ENCODE measurements at places on chromosomes 6 and 20.

DNA sequence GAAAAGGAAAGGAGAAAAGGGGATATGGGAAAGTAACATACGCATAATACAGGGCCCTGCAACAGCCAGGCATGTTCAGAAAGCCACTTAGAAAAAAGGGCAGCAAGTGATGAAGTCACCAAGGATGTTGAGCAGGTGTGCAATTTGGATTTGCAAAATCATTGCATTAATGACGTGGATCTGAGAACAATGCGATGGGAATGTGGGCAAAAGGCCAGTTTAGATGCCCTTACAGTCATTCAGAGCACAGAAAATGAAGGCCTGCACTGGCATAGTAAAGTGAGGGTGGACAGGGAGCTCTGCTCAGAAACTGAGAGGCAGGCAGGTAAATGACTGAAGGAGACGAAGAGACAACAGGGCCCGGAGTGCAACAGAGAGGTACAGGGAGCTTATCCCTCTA, 123.7 kb upstream of the NHSL1 start:
- no peak for ATAC-seq

GRCh38 chr6:107248147-107248546, 132.8 kb upstream of the BEND3 start:
- no peak for ATAC-seq

- no peak for ATAC-seq
These were observed 12.9 kb downstream of the FKBP1C start for GRCh38 chr6:63224179-63224578.

- no peak for ATAC-seq
These were observed 243.8 kb downstream of the CDH26 start for GRCh38 chr20:60202046-60202445.

GRCh38 chr6:83047065-83047754, 18.4 kb downstream of the UBE3D start:
- ATAC-seq: no peak

- ATAC-seq: no peak
These were observed 33.2 kb upstream of the OCSTAMP start for GRCh38 chr20:46583411-46584214.

- ATAC-seq: no peak
These were observed 1.0 kb downstream of the TGM2 start for GRCh38 chr20:38164069-38164468.

- no peak for ATAC-seq
These were observed 30.1 kb upstream of the LRRN4 start for GRCh38 chr20:6083926-6084325.

DNA sequence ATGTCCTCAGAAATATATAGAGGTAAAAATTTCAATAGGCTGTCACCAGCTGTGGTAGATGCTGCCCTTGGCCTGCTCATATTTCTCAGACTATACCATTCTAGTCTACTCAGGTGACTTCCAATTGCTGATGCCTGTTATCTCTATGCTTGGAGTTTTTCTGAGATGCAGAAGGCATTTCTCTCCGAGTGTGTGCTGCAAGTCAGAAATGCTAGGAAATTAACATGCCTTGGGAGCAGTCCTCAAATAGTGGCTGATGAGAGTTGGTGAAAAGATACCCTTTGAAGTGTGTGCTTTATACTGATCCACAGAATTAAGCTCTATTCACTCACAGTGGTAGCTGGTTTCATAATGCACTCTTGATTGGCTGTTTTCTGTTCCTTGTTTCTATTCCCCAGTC, 43.2 kb upstream of the PKIB start:
- ATAC-seq: no peak

GRCh38 chr20:18739751-18740166, 73.8 kb upstream of the SCP2D1 start:
- no peak for ATAC-seq

DNA sequence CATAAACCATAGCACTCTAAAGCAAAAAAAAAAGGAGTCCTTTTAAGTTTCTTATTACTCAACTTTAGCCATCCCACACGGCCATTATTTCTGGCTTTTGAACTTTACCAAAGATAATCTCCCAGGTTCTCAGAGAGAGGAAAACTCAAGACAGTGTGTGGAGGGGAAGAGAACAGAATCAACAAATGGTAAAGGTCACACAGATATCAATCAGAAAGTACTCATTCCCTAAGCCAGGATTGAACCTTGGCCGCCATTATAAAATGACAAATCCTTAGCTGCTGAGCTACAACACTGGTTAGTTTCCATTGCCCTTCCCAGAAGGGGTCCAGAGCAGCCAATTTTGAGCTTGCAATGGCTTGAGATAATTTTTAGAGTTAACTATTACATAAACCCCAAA, 10.1 kb upstream of the TRIM38 start:
- ATAC-seq: no peak

DNA sequence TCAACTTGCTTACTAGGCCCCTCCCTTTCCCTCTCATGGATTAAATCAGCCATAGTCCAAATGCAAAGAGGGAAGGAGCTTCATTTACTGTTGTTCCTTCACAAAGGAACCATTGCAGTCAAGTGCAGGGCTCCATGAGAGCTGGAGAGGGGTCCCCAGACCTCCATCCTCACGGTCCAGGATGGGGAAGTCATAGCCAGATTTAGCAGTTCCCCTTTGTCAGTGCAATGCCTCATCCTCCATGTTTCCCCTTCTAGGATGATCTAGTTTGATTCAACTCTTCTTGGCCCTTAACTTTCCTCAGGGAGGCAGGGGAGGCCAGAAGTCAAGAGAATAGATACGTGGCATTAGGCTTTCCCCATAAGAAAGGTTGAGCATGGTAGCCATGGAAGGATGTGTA, 66.5 kb upstream of the FUCA2 start:
- ATAC-seq: no peak

- no peak for ATAC-seq
These were observed 8.8 kb upstream of the TRIM31 start for GRCh38 chr6:30121446-30122366.

DNA sequence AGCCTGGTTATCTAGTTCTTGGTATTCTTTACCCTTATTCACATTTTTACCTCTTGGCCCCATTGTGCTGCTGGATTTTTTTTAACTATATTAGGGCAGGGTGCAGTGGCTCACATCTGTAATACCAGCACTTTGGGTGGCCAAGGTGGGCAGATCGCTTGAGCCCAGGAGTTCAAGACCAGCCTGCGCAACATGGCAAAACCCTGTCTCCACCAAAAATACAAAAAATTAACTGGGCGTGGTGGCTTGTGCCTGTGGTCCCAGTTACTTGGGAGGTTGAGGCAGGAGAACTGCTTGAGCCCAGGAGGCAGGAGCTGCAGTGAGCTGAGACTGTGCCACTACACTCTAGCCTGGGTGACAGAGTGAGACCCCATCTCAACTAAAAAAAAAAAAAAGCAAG, 12.2 kb upstream of the TAF8 start:
- no peak for ATAC-seq

DNA sequence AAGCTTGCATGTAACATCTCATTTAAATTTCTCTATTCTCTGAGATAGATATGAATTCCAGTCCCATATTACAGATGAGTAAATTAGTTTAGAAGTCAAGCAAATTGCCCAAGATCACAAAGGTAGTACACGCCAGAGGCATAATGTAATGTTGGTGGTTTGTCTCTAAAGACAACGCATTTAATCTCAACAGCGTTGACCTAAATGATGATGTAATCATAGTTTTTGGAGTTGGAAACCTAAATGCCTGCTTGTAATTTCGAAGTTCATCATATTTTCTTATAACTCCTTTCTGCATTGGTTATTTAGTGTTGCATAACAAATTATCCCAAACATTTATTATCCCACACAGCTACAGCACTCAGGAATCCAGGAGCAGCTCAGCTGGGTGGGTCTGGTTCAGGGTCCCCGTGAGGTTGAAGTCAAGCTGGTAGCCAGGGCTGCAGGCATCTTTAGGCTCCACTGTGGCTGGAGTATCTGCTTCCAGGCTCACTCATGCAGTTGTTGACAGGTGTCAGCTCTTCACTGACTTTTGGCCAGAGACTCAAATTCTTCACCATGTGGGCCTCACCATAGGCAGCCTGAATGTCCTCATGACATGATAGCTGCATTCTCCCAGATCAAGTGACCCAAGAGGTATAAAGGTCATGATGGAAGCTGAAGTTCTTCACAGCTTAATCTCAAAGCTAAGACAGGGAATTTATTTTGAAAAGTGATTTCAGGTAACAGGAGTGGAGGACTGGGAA, 122.0 kb upstream of the SPTLC3 start:
- ATAC-seq: no peak

GRCh38 chr6:297571-298232, 5.4 kb downstream of the DUSP22 start:
- ATAC-seq: peak; percentile 0

DNA sequence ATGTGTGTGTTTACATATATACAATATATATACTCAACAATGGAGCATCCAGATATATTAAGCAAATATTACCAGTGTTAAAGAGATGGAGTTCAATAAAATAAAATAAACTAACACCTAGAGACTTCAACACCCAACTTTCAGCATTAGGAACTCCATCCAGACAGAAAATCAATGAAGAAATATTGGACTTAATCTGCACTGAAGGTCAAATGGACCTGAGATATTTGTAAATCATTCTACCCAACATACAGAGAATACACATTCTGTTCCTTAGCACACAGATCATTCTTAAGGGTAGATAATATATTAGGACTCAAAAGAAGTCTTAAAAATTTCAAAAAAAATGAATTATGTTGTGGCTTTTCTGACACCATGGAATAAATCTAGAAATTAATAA, 832.3 kb upstream of the ADGRB3 start:
- ATAC-seq: no peak

DNA sequence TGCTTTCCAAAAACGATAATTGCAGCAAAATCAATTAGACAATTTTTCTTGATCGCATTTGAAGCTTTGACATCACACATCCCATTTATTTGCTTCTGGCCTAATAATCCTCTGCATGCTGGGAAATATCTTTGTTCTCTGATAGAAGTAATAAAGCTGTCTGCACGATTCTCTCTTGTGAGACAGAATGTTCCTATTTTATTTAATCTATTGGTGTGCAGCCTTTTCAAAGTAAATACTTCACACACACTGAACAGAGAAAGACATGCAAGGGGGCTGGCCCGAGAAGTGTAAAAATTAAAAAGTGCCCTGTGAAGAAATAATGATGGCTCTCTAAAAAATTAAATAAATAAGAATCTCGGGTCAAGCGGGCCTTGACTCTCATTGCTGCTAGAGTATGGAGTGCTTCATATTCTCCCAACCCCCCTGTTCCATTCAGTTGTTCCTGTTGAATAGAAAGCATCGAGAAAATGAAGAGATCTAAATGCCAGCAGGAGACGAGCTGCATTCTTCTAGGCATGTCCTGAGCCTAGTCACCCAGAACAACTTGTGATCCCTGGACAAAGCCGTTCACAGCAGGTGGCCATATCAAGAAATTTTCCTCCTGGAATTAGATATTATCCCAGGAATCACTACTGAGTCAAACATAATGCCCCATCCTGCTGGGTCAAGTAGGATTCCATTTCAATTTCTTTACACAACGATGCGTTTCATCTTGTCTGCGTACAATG, 625.9 kb upstream of the EPHA7 start:
- ATAC-seq: no peak

DNA sequence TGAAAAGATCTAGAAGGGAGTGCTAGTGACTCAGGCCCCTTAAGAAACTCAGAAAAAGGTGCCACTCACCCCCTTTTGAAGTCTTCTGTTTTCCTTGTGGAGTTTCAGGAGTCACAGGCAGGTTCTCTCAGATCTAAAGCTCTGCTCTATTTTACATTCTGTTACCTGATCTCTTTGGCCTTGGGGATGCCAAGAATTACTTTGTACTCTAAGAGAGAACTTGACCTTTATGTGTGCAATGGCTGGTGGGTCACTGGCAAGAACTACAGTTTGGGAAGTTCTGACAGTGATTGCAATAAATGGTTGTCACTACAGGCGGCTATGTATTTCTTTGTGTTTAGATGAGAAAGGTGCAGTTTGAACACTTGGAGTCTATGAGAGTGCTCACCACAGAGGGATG, 24.2 kb upstream of the ENPP4 start:
- no peak for ATAC-seq

DNA sequence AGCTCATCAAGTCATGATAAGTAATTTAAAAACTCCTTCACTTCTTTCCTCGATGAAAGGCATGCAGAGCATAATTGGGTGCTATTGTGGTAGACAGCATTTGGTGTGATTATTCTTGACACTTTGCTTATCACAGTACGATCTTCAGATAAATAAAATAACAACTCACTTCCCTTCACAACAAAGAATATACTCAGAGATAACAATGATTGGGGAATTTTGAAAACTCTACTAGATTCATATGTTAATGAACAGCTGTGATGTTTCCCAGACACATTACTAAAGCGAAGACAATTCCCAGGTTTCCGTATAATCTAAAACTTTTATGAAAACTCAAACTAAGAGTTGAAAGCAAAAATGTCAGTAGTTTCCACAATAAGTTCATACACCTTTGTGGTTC, 670.6 kb upstream of the EPHA7 start:
- no peak for ATAC-seq

GRCh38 chr20:43824309-43825050, 90.2 kb upstream of the TOX2 start:
- no peak for ATAC-seq

DNA sequence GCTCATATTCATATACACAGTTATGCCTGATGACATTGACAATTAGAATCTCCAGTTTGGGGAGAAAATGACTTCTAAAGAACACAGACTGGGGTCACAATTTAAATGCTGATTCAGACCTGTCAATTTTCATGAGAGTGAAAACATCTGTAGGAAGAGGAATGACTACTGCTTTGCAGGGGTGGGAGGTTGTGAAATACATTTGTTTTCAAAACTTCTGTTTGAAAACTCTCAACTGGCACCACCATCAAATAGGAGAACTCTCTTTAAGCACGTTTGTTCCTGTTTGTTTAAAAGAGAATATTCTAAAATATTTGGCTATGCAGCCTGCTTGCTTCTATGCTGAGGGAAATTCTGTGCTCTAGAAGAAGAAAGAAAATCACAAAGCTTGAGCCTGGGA, 50.8 kb upstream of the ADGRF5 start:
- no peak for ATAC-seq

DNA sequence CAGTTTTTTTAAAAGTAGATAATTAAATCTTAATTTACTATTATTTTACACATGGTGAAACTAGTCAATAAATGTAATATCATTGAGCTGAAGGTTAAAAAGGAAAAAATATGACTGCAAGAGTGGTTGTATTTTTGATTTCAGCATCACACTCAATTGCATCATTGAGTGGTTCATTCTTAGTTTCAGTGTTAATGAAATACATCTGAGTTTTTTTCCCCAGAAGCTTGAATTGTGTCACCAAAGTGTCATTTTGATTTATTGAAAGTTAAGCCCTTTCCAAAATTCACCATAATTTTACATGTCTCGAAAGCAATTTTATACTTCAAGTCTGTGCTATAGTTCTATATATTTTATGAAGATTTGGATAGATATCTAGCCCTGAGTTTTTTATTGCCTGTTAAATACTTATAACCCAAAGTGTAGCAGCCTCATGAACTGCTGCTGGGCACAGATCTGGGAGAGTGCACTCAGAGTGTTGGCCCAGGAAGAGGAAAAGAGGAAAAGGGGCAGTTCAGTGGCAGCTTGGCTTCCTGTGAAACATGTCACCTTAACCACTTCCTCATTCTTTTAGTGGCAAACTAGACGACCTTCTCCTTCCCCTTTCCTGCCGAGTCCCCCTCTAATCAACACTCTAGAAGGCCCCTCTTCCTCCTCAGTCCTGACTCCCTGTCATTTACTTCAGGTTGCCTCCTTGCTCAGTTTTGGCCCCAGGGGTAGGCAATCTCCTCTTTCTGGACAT, 140.7 kb downstream of the ESR1 start:
- ATAC-seq: peak; percentile 62

GRCh38 chr20:24573557-24573956, 104.1 kb downstream of the SYNDIG1 start:
- ATAC-seq: peak; percentile 29

All from stimulated activated memory B cell treated with anti-CD40 and anti-IgM and Interleukin-4, amounts not matched to agents 10 μg/mL and 1 μg/mL and 100 μg/mL, for 72 hours (primary cell).